Activated CD4-positive, alpha-beta memory T cell treated with anti-CD3 and anti-CD28 coated beads for 36 hours (primary cell): ENCODE measurements at places on chromosomes 2 and 18. TPM values are rescaled to one million over a fixed set of nuclear protein-coding genes. Genes with fewer than 3 reads are reported as not detected.

The B3GNT7 gene
- not detected for total RNA-seq

The CHRNA1 gene
- not detected for total RNA-seq

The FBXO48 gene
- 2.3 TPM for total RNA-seq

The CDH20 gene
- total RNA-seq, result 0.10 TPM

The BCL11A gene
- not detected for total RNA-seq

The ZSWIM2 gene
- total RNA-seq, result not detected

The FSIP2 gene
- total RNA-seq, result 0.10 TPM

The CXCR4 gene
- 141 TPM for total RNA-seq

The TMEM200C gene
- not detected for total RNA-seq

The FMNL2 gene
- total RNA-seq, result 2.2 TPM

The MARCO gene
- total RNA-seq, result not detected

The CACNB4 gene
- total RNA-seq, result 0.19 TPM

The IL1F10 gene
- not detected for total RNA-seq

The PLB1 gene
- total RNA-seq, result 0.85 TPM

The RALB gene
- 52.5 TPM for total RNA-seq

The CABYR gene
- 1.4 TPM for total RNA-seq

The KCNG2 gene
- total RNA-seq, result not detected

The KCNS3 gene
- 0.17 TPM for total RNA-seq

The TUBA4A gene
- 219 TPM for total RNA-seq

The LDLRAD4 gene
- 30.1 TPM for total RNA-seq

The IL36RN gene
- not detected for total RNA-seq

The RAB6C gene
- total RNA-seq, result not detected

The MYOM1 gene
- 1.2 TPM for total RNA-seq

The PUM2 gene
- total RNA-seq, result 122 TPM

The CXCR1 gene
- total RNA-seq, result not detected

The DHRS9 gene
- 5.4 TPM for total RNA-seq

The VIL1 gene
- total RNA-seq, result not detected

The PXDN gene
- not detected for total RNA-seq

The SLC9A2 gene
- total RNA-seq, result not detected

The LONRF2 gene
- total RNA-seq, result 0.02 TPM

The CHMP1B gene
- 21.2 TPM for total RNA-seq

The RGPD5 gene
- 38.6 TPM for total RNA-seq

The CSRNP3 gene
- not detected for total RNA-seq

The TCF7L1 gene
- total RNA-seq, result 0.07 TPM

The HAAO gene
- total RNA-seq, result not detected

The LYPD6B gene
- not detected for total RNA-seq

The PTPRN gene
- total RNA-seq, result 0.24 TPM

The IL36A gene
- total RNA-seq, result not detected

The ACOXL gene
- total RNA-seq, result 0.41 TPM

The CD226 gene
- total RNA-seq, result 66.8 TPM

The CENPO gene
- 42.4 TPM for total RNA-seq

The APCDD1 gene
- total RNA-seq, result not detected

The MAP3K19 gene
- total RNA-seq, result not detected

The SERPINE2 gene
- 16.5 TPM for total RNA-seq

The SELENOI gene
- 34.2 TPM for total RNA-seq

The ABCG5 gene
- not detected for total RNA-seq

The FOXD4L1 gene
- total RNA-seq, result not detected

The CNOT11 gene
- 54.6 TPM for total RNA-seq

The SPATA3 gene
- total RNA-seq, result 0.53 TPM

The LYPD6 gene
- total RNA-seq, result not detected

The ACVR1C gene
- 2.0 TPM for total RNA-seq
